ENCODE measurements at places on chromosomes 2 and 18.
A peak's percentile ranks its signal among the peaks of the same experiment; 100 is the strongest.

DNA sequence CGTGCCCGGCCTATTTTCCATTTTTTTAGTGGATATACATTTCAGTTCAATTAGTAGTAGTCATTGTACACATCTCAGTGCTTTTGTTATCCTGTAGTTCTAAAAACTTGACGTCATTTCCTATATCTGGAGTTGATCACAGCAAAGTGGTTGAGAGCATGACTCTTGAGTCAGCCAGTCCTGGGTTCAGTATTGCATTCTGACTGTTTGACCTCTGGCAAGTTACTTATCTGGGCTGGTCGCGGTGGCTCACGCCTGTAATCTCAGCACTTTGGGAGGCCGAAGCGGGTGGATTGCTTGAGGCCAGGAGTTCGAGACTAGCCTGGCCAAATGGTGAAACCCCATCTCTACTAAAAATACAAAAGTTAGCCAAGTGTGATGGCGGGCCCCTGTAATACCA lies 50.4 kb upstream of the PPM1B start:
- no peak for DNase-seq

DNA sequence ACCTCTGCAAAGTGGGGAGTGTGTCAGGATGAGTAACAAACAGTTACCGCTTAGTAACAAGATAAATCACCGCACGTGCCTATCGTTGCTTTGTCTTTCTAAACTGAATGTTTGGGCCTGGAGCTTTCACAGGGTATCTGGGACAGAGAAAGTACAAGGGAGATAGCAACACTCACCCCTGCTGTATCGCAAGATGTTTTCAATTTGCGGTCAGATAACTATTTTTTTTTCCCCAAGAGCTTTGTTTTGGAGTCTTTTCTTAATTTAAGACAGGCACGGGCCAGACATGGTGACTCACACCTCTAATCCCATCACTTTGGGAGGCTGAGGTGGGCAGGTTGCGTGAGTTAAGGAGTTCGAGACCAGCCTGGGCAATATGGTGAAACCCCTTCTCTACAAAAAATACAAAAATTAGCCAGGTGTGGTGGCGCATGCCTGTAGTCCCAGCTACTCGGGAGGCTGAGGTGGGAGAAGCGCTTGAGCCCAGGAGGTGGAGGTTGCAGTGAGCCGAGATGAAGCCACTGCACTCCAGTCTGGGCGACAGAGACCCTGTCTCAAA lies 146.6 kb downstream of the GBX2 start:
- no peak for DNase-seq

DNA sequence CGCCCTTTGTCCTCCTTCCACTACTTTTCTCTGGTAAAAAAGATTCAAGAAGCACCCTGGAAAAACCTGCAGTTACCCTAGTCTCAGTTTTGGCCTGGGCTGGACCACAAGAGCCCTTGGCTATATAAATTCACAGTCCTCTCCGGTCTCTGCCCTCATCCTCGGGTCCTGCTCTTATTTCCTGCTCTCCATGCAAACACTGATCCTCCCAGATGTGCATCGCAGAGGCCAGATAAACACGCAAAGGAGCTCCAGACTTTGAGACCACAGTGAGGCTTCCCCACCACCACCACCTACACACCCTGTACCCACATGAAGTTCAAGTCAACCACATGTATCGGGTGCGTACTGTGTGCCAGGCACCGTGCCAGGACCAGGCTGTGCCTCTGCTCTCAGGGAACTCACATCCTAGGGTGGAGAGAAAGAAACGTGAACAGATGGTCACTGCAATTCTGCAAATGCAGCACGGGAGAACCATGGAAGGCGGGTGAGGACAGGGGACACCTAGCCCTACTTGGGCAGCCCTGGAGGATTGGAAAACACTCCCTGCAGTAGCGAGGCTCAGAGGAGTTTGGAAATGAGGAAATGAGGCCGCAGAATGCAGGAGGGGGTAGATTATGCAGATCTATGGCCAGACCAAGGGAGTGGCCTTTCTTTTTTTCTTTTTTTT lies 7.4 kb downstream of the CTDSP1 start:
- DNase-seq: peak; percentile 66

DNA sequence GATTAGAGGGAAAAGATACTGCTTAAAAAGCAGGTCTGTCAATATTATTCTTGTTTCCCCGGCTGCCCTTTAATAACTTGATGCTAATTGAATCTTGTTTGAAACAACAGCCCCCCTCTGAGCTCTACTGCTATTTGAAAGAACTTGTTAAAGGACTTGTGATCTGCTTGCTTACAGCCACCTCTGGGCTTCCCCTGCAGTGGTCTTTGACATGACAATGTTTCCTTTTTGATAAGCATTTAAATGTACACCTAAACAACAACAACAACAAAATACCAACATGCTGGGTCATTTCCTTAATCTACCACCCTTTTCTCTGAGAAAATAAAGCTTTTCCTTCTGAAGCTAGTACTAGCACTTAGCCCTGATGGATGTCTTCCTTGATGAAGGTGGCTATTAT lies 3.9 kb downstream of the HOXD1 start:
- DNase-seq: no peak

DNA sequence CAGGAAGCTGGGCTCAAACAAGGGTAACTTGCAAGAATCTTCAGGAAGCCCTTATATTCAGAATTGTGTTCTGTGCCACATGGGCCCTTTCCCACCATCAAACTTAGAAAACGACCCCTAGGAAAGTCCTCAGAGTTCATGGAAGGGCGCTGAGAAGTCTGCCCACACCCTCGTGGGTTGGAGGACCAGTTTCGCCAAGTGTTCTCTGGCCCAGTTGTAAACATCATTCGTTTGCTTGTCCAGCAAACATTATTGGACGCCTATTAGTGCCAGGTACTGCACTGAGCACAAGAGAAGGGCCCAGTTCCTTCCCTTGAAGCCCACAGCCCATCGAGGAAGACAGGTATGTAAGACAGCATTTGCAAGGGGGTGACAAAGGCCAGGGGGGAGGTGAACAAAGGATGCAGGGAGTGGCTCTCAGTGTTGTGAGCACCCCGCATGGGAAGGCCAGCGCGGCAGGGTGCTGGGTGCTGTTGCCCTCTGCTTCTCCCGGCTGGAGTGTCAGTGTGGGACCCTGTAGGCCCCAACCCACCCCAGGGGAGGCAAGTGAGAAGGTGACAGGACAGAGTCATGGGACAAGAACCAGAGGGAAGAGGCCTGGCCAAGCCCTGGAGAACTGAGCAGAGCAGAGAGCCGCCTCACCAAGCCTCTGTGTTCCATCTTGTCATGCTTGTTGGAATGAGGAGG lies 60.2 kb upstream of the ALPP start:
- DNase-seq: no peak

DNA sequence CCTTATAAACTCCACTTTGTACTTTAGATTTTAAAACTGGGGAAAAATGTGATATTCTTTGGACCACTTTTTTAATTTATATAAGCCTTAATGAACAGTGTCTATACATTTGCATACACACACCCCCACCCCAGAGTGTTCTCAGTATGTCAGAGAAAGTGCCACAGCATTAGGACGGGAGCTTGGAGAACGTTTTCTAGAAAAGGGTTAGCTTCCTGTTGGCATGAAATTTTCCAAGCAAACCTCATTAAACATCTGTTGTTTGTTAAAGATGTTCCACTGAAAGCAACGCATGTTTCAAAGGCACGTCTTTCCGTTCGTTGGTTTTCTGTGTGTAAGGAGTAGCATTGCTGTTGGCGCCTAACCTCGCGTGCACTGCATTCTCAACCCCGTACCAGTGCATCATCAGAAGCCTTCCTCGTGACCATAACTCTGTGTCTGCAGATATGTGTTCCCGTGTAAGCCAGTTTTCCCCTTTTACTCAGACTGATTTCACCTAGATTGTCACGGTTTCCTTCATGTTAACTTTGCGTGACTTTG lies 228.5 kb downstream of the ALPK2 start:
- no peak for DNase-seq

DNA sequence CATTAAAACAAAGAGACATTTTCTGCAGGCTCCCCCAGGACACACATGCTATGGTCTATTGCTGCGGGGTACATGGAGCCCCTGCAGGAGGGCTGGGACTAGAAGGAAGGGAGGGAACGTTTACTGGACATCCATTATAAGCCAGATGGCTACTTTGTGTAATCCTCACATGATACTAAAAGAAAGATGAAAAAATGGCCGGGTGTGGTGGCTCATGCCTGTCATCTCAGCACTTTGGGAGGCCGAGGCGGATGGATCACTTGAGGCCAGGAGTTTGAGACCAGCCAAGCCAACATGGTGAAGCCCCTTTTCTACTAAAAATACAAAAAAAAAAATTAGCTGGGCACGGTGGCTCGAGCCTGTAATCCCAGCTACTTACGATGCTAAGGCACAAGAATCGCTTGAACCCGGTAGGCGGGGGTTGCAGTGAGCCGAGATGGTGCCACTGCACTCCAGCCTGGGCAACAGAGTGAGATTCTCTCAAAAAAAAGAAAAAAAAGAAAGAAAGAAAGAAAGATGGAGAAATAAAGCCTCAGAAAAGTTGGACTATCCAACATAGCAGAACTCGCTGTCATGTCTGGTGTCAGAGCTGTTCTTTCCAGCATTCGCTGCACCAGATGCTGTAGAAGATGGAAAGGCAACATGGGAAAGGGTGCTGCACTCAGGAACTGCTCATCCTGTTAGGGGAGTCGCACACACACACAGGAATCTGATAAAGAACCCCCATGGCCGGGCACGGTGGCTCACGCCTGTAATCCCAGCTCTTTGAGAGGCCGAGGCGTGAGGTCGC lies 7.8 kb upstream of the MYCN start:
- no peak for DNase-seq

GRCh38 chr2:219158586-219158985 lies 2.0 kb downstream of the NHEJ1 start:
- no peak for DNase-seq

GRCh38 chr2:182379241-182379640 lies 47.6 kb downstream of the PDE1A start:
- DNase-seq: no peak

GRCh38 chr2:194166818-194167217 lies 1490.2 kb upstream of the SLC39A10 start:
- DNase-seq: no peak

GRCh38 chr18:57649556-57650500 lies 28.2 kb upstream of the NARS1 start:
- DNase-seq: no peak

DNA sequence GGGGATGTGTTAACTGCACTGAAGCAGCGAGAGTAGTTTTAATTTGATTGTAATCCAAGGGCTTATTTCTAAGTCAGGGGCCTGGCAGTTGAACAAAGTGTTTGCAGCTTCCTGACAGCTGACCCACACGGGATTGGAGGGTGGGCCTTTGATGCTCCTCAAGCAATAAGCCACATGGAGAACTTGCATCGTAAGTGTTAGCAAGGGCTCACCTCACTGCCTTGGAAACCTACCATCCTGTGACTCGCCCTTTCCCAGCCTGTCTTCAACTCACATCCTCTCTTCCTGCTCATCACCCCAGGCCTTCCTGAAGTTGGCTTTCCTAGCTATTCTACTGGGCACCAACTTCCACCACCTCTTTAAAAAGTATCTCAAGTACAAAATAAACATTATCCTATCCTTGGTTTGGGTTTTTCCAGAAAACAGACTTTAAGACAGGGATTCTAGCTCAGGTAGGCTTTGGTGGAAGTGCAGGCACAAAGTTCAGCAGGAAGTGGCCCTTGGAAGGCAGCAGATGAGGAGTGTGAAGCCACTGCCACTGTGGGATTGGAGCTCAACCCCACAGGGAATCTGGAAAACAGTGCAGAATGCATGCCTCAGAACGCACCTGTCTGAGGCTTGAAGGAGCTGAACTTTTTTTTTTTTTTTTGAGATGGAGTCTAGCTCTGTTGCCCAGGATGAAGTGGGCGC lies 31.6 kb downstream of the B3GNT2 start:
- DNase-seq: no peak

GRCh38 chr2:30975156-30975555 lies 163.1 kb downstream of the GALNT14 start:
- no peak for DNase-seq

DNA sequence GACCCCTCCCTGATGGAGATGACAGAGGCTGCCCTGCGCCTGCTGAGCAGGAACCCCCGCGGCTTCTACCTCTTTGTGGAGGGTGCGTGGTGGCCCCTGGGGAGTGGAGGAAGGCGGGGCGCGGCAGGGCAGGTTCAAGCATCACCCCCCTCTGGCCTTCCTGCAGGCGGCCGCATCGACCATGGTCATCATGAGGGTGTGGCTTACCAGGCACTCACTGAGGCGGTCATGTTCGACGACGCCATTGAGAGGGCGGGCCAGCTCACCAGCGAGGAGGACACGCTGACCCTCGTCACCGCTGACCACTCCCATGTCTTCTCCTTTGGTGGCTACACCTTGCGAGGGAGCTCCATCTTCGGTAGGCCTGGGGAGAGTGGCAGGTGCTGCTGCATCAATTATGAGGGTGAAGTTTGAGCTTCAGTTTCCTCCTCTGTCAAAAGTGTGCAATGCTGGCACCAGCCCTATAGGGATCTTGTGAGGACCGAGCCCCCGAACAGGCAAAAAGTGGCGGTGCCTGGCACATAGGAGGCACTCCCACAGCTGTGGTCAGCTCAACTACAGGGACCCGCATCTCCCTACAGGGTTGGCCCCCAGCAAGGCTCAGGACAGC lies 2.2 kb downstream of the ALPI start:
- no peak for DNase-seq

DNA sequence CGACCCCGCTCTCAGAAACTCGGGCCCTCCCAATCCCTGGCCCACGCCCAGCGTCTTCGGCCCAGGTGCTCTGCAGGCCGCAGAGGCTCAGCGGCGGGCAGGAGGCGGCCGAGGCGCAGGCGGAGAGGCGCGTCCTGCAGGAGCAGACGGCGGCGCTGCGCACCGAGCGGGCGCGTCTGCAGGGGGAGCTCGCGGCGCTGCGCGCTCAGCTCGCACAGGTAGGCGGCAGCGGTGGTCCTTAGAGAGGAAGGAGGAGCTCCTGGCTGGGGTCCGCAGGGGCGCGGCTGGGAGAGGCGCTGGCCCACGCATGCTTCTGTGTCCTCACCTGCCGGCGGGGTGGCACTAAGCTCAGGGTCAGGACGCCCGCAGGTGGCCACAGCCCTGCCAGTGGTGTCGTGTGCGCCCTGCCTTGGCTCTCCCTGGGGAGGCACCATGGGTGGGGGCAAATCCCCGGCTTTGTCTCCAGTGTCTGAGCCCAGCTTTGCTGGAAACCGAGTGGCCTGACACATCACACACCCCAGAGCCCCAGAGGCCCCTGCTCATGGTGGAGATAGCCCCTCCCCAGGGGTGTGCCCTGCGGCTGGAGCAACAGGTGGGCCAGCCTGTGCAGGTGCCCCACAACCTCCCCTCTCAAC lies 14.9 kb upstream of the SNED1 start:
- DNase-seq: peak; percentile 40

GRCh38 chr2:226766352-226767055 lies 33.1 kb downstream of the IRS1 start:
- no peak for DNase-seq

Data from activated gamma-delta T cell treated with Interleukin-2 at 50 U/mL for 16 hours (primary cell).